ENCODE measurements at places on chromosomes 2 and 18.

GRCh38 chr2:64345998-64346397 is 108.0 kb upstream of the LGALSL start:
- DNase-seq: no peak

- DNase-seq: no peak
Observed at GRCh38 chr18:48657447-48658120, 118.8 kb downstream of the CTIF start.

- DNase-seq: no peak
Observed at GRCh38 chr2:85914922-85915321, 26.1 kb upstream of the ST3GAL5 start.

DNA sequence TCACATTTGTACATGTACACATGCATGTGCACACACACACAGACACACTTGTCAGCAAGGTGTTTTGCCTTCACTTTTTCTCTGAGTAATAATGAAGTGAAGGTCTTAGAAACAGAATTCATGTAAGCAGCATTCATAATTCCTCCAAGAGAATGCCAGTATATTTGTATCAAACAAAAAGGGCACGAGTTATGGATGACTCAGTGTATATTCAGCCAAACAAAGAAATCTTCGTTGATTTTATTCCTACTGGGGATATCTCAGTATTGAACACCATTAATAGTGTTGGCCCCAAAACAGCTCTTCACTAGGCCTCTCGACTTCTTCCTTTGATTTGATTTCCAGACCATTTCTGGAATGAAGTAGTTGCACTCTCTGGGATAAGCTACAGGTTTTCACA is 125.3 kb downstream of the PIK3C3 start:
- DNase-seq: no peak

DNA sequence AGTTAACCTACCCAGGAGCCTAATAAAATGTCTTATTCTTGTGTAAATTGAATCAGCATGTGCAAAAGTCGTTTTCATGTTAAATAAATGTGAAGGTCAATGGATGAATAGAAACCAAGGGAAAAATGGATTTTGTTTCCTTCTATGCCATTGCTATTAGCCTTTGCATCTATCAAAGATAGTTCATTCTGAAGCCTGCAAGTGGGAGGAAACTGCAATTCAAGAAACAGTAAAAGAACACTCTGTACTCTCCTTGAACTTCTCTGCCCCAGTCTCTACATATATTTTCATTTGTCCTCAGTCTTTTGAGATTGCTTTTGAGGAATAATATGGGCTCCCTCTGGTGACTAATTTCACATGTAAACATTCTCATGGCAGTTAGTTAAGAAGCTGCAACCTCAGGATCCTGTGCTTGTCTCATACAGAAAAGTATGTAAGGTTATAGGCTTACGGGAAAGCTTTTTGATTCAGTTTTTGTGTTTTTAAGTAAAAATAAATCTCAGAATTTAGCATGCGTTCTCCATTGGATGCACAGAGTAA is 1590.0 kb upstream of the LRRTM1 start:
- DNase-seq: peak; percentile 19

- DNase-seq: peak; percentile 58
Observed at GRCh38 chr2:202831242-202832220, 40.0 kb downstream of the ICA1L start.

- DNase-seq: no peak
Observed at GRCh38 chr2:182207049-182207746, 219.6 kb downstream of the PDE1A start.

Data from SW480 (cell line).